ENCODE measurements at places on chromosomes 1 and 21.
A peak's percentile ranks its signal among the peaks of the same experiment; 100 is the strongest.

DNA sequence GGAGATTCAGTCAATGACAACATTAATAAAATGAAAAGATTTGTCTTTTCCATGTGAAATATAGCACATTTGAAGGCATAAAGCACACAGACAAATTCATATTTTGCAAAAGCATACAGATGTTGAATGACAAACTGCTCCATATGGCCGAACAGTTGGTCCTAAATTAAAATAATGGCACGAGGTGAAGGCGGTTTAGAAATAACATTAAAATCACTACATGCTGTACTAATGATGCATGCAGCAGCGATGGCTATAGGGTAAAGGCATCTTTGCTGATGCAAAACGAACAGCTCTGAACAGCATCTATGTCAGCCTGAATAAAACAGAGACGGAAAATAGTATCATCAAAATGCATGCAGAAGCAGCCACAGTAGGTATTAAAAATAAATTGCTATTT lies 102.6 kb downstream of the TTLL7 start:
- no peak for DNase-seq

- DNase-seq: no peak
These were observed 53.1 kb downstream of the RIMS3 start for GRCh38 chr1:40612345-40612831.

- no peak for DNase-seq
These were observed 45.9 kb downstream of the CAMSAP2 start for GRCh38 chr1:200784576-200784975.

DNA sequence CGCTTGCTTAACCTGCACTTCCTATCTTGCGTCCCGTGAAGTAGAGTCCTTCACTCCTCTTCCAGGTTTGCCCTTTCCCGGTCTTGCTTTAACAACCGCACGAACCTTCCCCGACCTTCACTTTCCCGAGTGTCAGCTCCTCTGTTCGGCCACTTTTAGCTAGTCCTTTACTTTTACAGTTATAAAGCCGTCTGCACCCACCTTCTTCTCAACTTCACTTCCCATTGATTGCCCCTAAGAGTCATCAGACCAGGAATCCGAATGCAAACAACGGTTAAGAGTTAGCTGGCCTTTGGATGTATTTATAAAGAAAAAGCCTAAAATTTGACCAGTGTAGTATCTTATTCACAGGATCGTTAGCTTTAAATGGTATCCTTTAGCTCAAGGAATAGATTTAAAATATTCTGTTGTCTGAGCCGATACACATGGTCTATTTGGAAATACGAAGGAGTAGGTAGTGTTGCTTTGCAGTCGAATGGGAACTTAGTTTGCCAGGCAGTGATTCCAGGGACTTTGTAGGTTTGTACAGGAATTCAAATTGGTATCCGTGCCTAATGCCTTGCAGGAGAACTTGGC lies 1.4 kb downstream of the PPP2R5A start:
- DNase-seq: no peak

DNA sequence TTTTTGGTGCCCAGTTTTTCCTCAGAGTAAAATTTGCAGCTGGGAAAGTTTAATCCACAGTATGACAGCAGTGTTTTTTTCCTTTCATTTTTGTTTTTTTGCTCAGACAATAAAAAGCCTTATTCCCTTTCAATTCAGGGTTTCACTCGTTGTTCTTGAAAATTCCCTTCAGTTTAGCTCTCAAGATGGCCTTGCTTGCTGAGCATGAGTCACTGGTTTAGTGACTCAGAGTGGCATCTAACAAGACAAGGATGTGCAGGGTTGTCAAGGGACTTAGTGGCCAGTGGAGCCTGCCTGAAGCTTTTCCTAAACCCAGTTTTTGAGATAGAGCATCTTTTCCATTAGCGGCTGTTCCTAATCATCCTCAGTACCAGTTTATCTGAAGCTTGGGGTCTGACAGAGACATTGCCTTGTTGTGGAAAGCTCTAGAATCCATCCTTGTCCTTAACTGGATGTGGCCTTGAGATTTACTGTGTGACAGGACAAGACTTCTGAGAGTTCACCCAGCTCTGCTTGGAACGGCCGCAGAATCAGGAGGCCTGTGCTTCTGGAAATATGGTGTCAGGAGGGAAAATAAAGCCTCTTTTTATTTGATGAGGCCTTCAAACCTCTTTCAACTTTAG lies 48.4 kb upstream of the DNAJC6 start:
- no peak for DNase-seq

GRCh38 chr1:53567450-53567849 lies 108.3 kb downstream of the DMRTB1 start:
- DNase-seq: peak; percentile 27

DNA sequence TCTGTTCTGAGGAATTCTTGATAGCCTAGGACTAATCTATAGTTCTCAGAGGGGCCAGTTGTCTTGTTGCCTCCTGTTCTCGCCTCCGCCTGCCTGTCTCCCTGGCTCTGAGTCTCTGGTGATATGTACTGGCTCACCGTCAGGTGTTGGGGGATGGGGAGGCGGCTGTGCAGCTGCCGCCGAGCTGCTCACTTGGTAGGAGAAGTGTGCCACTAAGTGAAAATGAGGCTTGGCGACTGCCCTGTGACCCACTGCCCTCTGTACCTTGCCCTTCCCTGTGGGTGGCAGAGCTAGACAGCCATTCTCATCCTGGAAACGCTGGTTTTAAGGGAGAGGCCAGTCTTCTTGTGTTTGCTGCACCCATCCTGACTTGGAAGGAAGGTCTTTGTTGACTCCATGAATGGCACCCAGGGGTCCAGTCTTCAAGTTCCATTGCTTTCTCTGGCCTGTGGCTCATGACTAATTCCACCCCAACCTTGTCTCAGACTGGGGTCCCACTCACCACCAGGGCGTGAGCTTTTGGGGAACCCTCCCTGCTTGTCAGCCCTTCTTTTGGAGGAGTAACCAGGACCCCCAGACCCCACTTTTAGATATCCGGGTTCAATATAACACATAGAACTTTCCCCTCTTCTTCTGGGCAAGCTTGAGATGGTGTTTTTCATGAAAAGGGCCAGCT lies 120.6 kb downstream of the CACNA1E start:
- DNase-seq: no peak

DNA sequence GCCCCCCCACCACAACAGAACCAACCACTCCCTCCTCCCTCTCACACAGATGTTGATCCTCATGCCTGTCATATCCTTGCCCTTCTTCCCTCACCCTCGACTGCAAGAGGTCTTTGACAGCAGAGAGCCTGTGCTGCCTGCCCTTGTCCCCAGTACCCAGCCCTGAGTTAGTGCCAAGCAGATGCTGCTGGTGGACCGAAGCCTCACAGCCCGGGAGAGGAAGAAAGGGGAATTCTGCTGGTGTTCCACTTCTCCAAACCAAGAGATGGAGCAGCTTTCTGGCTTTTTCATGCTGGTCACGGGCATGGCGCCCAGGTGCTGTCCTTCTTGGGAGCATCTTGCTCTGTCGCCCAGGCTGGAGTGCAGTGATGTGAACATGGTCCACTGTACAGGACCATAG lies 69.1 kb downstream of the SLC66A1 start:
- DNase-seq: no peak

GRCh38 chr21:42401154-42401553 lies 2.5 kb upstream of the UBASH3A start:
- DNase-seq: no peak

DNA sequence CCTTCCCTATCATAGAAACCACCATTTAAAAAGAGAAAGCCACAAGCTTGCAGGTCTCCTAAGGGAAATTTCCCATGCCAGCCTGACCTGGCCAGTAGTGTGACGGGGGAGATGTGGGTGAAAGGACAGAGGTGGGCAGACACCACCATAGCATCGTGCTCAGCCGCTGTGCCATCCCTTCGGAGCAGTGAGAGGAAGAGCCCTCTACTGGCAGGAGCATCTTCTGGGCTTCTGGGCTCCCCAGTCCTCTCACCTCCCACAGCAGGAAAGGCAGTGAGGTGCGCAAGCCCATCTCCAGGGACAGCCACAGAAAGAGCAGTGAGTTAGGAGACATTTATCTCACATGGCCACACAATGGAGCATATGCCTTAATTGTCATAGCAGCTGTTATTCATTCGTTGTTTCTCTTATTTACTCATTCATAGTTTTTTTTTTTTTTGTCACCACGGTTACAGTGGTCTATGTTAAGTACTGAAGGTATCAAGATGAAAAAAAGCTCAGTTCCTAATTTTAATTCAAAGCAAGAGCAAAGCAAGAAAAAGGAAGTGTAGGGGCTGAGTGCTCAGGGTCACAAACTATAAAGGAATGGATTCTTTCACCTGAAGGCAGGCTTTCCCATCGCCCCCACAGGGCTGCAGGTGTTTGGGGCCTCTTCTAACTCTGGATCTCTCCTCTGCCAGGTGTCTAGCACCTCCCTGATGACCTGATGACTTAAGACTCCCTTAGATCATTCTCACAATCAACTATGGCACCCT lies 48.8 kb upstream of the CAMK1G start:
- DNase-seq: no peak

GRCh38 chr1:81340239-81340638 lies 460.5 kb upstream of the ADGRL2 start:
- DNase-seq: no peak

DNA sequence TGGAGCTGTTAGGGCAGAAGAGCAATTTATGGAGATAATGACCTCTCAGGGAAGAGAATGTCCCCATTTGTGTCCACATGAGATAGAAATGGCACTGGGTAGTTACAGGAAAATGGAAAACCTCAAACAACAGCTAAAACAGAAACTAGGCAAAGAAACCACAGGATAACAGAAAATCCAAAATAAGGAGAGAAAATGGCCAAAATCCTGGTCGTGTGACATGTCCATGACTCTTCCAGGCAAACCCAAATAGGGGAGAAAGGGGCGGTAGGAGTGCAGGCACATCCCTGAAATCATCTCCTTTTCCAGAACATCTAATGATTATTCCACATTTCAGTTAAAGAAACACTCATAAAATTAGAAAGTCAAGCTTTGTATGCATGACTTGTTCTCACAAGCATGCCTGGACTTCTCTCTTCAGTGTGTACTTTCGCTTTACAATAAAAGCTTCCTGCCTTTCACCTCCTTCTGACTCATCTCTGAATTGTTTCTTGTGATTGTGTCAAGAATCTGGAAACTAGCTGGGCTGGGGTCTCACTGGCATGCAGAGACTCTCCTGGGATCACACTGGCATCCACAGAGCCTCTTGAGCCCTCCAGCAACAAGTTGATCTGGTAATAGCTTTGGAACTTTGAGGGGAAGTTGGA lies 171.4 kb upstream of the ZP4 start:
- no peak for DNase-seq

GRCh38 chr1:62295921-62296491 lies 23.2 kb downstream of the KANK4 start:
- DNase-seq: no peak

DNA sequence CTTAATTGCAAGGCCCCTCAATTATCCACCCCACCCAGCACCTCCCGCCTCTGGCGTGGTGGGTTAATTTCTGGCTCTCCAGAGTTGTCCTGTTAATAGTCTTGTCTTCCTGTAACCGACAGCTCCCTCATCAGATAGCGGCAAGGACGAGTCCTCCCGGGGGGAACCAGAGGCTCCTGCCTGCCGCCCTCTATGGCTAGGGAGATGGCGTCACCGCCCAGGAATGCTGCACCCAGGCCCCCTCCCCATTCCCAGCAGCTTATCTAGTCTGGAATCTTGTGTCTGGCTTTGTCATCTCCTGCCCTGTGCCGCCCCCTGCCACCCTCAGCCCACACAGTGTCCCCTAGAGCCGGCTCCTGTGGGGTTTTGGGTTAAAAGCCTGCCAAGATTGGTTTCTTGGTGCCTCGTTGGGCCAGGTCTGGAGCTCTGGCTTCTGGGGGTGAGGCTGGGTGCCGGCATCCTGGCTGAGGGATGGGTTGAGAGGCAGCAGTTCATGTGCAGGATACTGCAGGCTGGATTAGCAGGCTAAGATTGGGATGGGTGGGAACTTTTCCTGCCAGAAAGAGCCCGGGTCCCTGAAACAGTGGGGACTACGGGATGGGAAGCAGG lies 48.8 kb downstream of the EDN2 start:
- no peak for DNase-seq

DNA sequence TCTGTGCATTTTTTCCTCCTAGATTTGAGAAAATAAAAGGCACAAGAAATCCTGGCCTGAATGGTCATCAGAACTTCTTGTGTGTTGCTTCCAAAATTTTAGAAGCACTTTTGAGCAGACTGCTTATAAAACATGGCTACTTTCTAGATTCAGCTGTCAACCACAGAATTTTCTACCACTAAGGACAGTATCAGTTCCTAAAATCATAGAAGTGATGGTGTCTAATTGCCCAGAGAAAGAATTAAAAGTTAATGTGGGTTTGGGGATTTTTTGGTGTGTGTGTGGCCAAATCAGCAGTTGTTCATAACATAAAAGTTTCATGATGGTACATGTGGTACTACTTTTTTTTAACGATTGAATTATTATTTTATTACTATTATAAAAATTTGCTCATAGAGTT lies 171.4 kb upstream of the SNX7 start:
- DNase-seq: no peak

DNA sequence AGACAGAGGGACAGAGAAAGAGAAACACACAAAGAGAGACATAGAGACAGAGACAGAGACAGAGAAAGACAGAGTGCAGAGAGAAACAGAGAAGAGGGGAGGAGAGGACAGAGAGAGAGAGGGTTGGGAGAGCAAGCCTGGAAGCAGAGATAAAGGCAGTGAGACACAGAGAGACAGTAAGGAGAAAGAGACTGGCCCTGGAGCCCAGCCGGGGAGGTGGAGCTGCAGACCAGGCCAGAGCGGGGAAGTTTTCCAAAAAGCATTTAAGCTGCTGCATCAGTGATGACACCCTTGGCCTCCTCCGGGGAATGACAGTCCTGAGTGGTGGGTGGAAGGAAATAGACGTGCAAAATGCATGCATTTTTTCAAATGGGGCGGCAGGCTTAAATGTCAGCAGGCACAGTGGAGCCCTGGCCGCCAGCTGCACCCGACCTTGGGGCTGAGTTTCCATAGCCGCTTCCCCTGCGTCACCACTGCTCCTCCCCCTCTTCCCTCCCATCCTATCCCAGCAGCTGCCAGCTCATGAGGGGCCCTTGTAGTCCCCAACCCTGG lies 95.4 kb upstream of the KLHDC7A start:
- no peak for DNase-seq

GRCh38 chr1:35369922-35370671 lies 101.6 kb downstream of the ZMYM4 start:
- DNase-seq: peak; percentile 41

DNA sequence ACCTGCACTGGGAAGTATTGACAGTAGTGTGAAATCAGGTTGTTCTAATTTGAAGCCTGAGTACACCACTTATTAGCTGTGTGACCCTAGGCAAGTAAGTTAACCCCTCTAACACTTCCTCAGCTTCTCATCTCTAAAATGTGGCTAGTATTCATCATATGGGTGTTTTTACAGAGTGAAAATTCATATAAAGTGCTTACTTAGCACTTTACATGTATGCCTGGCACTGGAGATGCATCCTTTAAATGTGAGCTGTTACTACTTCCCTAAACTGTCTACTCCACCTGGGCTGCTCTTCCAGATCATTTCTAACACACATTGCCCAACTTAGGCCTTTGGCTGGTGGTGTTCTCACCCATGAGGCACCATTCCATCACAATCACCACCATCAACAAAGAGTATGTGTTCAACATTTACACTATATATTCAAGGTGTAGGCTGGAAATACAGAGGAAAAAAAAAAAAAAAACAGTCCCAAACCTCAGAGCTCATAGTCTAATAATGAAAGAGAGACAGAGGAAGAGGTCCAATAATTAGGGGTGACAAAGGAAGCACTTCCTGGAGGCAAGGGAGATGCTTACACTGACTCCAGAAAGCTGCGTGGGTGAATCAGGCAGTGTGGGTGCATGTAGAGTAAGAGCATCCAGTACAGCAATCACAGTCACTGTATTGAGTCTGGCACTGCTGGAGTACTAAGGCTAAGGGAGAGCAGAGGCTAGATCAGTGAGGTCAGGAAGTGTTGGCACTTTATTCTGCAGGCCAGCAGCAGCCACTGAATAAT lies 3.6 kb downstream of the STX6 start:
- no peak for DNase-seq
